A549 (cell line): ENCODE measurements at places on chromosomes 3 and 15.

DNA sequence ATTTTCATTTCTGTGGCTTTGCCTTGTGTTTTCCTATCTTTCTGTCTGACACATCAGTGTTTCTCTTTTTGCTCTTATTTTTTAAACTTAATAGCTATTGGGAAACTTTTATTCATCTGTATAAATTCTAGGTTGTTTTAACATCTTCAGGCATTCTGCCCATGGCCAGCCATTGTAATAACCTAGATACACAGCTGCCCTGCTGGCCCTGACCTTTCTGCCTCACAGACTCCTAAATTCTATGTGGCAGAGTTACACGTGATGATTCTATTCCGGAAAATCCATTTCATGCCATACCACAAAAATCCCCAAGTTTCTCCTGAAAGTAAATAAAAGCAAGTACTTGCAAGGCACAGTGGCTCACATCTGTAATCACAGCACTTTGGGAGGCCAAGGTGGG, 150.1 kb downstream of the UACA start:
- DNase-seq = no peak

DNA sequence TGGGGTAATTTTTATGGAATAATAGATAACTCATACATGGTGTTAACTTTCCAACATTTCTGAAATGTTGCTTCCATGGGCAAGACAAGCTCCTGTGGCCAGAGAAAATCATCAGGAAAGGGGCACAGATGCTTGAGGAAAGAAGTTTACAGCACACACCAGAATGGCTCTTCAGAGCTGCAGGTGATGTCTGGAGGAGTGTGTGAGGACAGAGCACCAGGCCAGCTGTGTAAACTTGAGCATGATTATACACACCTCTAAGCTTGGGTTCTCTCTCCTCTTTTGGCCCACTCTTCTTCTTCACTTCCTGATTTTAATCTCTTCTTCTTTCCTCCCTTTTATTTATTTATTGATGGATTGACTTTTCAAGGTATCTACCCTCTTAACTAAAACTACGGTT, 676.0 kb downstream of the GRM7 start:
- DNase-seq = no peak

- DNase-seq = no peak
Observed at GRCh38 chr15:39979606-39980005, 45.7 kb downstream of the EIF2AK4 start.

GRCh38 chr3:134453631-134454030, 32.2 kb downstream of the ANAPC13 start:
- DNase-seq = no peak

- no peak for DNase-seq
Observed at GRCh38 chr3:114586119-114586518, 292.3 kb downstream of the TIGIT start.

DNA sequence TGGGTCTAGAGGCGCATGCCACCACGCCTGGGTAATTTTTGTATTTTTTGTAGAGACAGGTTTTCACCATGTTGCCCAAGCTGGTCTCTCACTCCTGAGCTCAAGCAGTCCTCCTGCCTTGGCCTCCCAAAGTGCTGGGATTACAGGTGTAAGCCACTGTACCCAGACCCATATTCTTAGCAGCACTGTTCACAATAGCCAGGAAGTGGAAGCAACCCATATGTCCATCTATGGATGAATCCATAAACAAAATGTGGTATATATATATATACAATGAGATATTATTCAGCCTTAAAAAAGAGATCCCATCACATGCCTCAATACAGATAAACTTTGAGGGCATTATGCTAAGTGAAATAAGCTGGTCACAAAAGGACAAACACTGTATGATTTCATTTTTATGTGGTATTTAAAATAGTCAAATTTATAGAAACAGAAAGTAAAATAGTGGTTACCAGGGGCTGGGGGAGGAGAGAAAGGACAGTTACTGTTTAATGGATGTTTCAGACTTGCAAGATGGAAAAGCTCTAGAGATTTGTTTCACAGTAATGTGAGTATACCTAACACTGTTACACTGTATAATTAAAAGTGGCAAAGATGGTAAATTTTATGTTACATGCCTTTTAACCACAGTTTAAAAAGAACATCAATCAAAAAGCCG, 35.7 kb upstream of the GRAMD1C start:
- DNase-seq = no peak
